BE2C (cell line): ENCODE measurements at places on chromosomes 6 and 20.

DNA sequence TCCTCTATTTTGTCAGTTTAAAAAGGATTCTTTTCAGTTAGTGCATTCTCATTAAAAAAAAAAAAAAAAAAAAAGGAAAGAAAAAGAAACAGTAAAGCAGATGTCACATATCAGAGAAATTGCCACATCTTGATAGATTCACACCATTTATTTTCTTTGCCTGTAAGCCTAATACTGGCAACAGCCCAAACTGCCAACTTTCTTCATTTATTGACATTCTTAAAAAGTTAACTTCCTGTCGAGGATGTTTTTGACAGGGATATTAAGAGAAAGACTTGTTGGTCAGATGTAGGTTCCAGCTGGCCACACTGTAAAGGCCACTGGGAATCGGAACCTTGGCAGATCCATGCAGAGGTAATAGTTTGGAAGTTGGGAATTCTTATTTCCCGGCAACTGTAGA is 332.6 kb downstream of the NRN1 start:
- DNase-seq: no peak

DNA sequence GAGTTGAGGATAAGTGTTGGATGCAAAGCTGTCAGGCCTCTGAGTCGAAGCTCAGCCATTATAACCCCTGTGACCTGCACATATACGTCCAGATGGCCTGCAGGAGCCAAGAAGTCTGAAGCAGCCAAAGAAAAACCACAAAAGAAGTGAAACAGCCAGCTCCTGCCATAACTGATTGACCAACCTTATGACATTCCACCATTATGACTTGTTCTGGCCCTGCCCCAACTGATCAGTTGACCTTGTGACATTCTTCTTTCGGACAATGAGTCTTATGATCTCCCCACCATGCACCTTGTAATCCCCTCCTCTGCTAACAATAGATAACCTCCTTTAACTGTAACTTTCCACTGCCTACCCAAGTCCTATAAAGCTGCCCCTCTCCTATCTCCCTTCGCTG is 133.7 kb upstream of the AGPAT4 start:
- no peak for DNase-seq

DNA sequence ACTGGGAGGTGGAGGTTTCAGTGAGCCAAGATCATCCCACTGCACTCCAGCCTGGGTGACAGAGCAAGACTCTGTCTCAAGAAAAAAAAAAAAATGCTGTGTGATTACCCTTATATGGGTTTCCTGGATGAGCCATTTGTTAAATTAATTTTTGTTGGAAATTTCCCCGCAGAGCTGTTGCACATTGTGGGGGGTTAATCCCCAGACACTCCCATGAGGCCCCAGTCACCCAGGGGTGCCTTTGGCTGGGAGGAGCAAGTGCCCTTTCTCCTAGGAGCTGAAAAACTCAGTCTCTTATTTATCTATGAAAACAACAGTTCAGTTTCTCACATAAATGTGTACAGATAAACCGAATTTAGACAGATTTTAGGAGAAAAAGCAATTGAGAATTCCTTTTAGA is 4.7 kb upstream of the DEFB132 start:
- no peak for DNase-seq

- DNase-seq: no peak
Measured at GRCh38 chr20:48163505-48163904, 378.2 kb upstream of the SULF2 start.

- DNase-seq: no peak
Measured at GRCh38 chr6:104218116-104218515, 641.6 kb downstream of the HACE1 start.

- DNase-seq: no peak
Measured at GRCh38 chr6:136886091-136886490, 36.0 kb upstream of the SLC35D3 start.

- no peak for DNase-seq
Measured at GRCh38 chr20:57027777-57028176, 238.7 kb downstream of the BMP7 start.

DNA sequence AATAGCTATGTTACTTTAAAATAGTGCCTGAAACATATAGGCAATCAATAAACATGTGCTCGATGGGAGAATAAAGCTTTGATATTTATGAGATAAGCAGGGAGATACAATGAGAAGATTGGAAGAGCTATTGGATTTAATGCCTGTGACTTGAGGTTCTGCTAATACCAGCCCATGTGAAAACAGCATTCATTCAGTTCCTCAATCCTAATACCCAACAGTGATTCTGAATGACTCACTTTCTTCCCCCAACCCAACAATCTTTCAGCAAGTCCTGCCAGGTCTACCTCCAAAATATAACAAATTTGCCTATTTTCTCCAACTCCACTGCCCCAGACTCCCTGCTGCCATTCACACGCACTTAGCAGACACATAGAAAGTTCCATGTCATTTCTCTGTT is 26.6 kb upstream of the KLHL31 start:
- no peak for DNase-seq

GRCh38 chr20:4947817-4948559 is 53.3 kb downstream of the SLC23A2 start:
- DNase-seq: no peak

GRCh38 chr20:48011025-48011424 is 225.7 kb upstream of the SULF2 start:
- no peak for DNase-seq

- no peak for DNase-seq
Measured at GRCh38 chr6:118864341-118865099, 29.4 kb upstream of the ASF1A start.

- DNase-seq: no peak
Measured at GRCh38 chr6:24718449-24719124, 367 bp downstream of the C6orf62 start.

DNA sequence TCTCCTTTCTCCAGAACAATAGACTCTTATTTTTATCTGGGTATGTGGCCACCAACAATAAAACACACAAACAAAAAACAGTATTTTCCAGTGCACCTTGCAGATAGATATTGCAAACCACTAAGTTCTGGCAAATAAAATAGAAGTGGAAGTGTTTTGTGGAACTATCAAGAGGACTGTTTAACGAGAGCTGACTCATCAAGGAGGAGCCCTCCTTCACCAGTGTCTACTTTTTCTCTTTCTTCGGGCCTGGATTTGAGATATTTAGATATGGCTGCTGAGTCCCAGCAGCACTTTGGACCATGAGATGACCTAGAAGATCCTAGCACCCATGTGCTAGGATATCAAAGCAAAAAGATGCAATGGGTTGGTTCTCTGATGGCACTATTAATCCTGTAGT is 154.7 kb downstream of the AIG1 start:
- no peak for DNase-seq

DNA sequence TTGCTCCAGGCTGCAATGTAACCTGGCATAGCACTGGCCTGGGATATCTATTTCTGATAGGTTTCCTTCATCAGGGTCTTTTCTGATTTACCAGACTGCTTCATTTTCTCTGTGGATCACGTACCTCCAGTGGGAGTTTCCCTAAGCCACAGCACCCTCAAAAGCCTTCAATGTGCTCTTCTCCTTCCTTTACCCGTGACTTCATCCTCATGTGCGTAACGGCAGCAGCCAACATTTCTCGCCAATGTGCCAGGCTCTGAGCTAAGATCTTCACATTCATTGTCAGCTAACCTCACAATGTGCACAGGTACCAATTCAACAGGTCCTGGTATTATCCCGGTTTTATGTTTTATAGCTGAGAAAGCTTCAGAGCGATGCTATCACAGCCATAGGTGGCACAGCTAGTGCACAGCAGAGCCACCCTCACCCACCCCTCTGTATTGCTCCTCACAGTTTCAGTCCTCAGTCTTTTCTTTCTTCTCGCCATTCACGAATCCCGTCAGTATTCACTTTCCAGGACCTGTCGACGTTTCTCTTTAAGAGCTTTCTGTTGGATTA is 58.2 kb downstream of the TNFAIP3 start:
- DNase-seq: no peak

DNA sequence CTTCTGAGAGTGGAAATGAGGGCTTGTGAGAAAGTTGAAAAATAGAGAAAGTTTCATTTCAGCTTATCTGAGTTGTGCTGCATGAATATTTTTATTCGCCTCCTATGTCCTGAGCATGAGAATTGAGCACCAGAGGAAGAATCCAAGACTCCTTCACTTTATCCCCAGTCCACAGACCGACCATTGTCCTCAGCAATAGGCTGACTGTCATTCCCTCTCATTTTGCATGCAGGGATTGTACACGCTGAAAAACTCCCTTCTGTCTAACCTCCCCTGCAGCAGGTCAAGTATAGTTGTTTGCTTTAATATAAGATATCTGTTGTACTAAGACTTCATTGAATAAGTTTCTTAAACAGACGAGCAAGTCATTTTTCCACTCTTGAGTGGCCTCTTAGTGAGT is 437.6 kb downstream of the PRKN start:
- no peak for DNase-seq

DNA sequence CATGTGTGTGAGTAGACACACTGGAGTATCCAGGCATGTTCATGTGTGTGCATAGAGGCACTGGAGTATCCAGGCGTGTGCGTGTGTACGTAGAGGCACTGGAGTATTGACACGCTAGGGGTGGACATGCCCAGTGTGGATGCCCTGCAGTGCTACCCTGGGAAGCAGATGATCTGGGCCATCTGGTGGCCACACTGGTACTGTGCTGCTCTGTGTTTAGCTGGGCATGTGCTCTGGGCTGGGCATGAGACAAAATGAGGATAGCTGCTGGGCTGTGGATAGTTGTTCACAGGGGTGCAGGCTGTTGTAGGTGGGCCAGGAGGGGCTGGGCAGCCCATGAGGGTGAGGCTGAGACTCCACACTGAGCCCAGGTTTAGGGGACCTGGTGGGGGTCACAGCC is 24.0 kb upstream of the NPBWR2 start:
- DNase-seq: no peak

- peak; percentile 28 for DNase-seq
Measured at GRCh38 chr6:31042806-31043205, 32.5 kb downstream of the MUC22 start.

GRCh38 chr6:148617530-148617929 is 129.3 kb upstream of the UST start:
- no peak for DNase-seq

GRCh38 chr6:126372626-126373025 is 32.7 kb downstream of the CENPW start:
- no peak for DNase-seq

DNA sequence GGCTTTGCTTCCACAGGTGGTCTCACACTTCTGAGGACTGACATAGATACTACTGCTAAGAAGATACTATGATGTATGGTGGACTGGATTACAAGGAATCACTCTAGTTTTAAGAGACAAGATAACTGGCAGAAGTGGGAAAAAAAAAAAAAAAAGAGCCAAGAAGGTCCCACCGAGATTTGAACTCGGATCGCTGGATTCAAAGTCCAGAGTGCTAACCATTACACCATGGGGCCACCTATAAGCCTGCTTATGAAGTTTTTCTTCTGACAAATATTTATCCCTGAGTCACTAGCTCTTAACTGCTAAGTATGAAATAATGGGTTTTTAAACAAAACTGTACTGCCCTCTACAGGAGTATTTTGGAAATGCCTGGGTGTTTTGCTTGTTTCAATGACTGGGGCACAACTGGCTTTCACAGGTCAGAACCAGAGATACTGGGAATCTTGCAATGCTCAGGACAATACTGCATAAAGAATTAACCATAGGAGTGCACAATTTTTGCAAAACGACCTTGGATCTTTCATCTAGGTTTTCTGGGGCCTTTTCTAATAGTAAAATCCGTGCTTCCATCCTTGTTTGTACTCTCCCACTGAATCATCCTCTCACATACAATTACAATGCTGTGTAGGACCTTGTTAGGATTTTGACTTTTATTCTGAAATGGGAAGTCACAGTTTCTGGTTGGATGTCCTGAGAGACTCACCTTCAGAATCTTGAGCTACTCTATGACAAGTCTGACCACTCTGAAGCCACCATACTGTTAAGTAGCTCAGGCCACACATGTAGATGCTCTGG is 116.3 kb downstream of the OR2B2 start:
- peak; percentile 65 for DNase-seq

DNA sequence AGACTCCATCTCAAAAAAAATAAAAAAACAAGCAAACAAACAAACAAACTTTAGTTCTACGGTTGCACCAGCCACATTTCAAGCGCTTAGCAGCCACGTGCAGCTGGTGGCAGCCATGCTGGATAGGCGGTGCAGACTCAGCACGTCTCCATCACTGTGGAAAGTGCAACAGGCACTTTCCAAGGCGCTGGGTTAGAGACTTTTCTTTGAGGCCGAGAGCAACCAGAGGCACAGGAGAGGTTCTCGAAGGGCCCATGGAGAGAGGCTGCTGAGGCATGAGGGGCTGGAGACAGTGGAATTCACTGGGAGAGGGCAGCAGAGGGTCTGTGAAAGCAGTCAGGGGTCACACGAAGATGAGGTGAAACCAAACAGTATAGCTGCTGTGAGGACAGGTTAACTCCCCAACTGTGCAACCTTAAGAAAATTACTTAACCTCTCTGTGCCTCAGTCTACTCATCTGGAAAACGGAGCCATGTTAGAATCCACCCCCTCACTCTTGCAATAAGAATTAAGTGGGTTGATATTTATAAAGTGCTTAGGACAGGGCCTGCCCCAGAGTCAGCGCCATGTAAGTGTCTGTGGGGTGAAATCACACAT is 27.5 kb downstream of the TGM2 start:
- no peak for DNase-seq

DNA sequence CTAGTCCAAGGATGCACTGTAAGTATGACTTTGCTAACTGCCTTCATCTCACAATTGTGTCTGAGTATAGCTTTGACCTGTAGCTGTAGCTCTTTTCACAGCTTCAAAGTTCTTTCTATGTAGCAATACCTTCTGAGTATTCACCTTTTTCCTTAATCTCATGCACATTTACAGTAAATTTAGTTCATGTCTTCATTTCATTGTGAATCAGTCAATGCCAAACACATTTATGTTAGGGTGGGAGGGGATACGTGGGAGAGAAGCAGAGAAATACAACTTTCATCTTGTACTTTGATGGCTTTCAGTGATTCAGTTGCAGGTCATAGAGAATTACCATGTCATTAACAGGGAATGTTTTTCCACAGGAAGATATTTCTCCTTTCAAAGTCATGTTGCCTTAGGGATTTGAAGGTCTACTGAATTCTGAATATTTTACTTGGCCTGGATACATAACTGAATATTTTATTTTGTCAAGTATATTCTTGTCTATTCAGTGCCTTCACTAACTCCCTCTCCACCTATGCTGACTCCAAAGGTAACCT is 119.2 kb downstream of the TINAG start:
- no peak for DNase-seq

- DNase-seq: no peak
Measured at GRCh38 chr6:165976684-165977083, 191.0 kb downstream of the TBXT start.

- no peak for DNase-seq
Measured at GRCh38 chr20:34435589-34435988, 72.5 kb downstream of the ITCH start.

DNA sequence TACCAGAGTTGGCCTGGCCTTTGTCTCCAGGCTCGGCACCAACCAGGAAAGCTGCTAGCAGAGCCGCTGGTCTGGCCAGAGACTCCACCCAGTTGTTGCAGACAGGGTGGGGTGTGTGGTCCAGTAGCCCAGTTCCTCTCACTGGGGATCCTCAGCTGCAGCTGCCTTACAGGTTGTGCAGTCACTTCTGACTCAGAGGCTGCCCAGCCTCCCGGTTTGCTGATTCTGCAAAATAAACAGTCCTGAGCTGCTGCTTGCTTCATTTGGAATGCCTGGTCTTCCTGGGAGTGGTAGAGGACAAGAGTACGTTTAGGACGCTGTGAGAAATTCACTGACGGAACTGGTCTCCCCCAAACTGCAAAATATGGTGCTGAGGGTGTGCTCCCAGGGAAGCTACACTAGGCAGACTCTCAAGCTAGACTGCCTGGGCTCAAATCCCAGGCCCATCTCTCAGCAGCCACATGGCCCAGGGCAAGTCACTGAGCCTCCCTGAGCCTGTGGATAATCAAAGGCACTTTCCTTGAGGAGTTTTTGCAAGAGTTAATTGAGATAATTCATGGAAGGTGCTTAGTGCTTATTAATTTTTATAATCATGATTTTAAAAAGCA is 246.1 kb downstream of the TFAP2C start:
- no peak for DNase-seq
